ENCODE measurements at places on chromosomes 12 and 14. TPM values are rescaled to one million over a fixed set of nuclear protein-coding genes. Genes with fewer than 3 reads are reported as not detected.
A peak's percentile ranks its signal among the peaks of the same experiment; 100 is the strongest.

Gene PAH
- total RNA-seq, result not detected

Gene CCNK
- total RNA-seq, result 31.3 TPM

Gene PTPRO
- 0.10 TPM for total RNA-seq

Gene TSHR
- 551 TPM for total RNA-seq

Gene NUMB
- total RNA-seq, result 101 TPM

DNA sequence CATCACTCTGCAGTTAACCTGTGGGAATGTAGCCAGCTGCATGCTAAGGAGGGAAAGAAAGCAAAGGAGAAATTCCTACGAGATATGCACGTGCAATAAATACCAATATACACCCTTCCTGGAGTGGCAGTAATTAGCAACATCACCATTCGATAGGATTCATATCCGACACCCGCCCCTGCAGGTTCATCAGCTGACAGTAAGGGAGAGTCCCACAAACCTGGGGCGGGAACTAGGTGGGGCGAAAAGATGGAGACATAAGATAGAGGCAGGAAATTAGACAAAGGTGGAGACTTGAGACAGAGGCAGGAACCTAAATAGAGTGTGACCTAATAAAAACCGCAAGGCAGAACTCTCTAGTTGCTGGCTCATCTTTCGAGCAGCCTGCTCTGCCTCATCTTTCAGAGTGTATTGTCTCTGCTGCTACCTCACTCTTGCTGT is 51.6 kb downstream of the PLEKHG3 start:
- H3K27ac ChIP-seq, result no peak overlapping the region
- no peaks in the 10 kb centered on the region for H3K36me3 ChIP-seq
- no peaks in the 10 kb centered on the region for H3K27me3 ChIP-seq
- DNase-seq, result no peak
- no peak overlapping the region for H3K4me3 ChIP-seq

DNA sequence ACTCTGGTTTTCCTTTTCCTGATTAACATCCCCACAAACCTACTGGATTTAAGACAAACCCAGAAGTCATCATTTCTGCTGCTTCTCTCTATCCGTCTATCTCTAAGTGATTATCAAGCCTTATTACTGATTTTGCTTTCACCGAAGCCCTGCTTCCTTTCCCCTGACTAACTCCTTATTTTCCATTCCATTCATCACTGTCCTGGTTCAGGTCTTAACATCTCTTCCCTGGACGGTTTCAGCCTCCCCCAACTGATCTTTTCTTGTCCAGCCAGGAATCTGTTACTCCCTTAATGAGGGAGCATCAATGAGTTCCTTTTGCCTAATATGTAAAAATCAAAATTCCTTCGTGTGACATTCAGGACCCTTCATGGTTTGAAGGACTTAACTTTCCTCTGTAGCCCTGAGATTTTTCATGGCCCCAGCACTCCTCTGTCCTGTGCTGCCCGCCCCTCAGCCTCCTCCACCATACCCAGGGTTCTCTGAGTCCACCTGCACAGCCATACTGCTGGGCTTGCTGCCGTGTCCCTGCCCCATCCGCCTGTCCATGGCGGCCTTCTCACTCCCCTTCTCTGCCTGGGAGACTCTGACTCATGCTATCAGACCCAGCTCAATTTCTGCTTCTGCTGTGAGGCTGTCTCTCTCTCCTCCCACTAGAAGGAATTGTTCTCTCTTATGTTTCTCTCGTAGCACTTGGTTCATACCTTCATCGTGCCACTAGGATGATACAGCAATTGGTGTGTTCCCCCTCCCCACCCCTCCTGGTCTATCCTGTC is 167.8 kb upstream of the HIF1A start:
- H3K4me3 ChIP-seq, result no peak overlapping the region
- DNase-seq, result peak; percentile 29
- H3K36me3 ChIP-seq, result no peaks in the 10 kb centered on the region
- peak overlapping the region; percentile 86 for H3K27ac ChIP-seq
- peaks cover 76% of the 10 kb centered on the region for H3K4me1 ChIP-seq

- H3K27ac ChIP-seq, result no peak overlapping the region
- H3K27me3 ChIP-seq, result no peaks in the 10 kb centered on the region
- no peaks in the 10 kb centered on the region for H3K36me3 ChIP-seq
- DNase-seq, result no peak
Measured at GRCh38 chr14:72847721-72848120, 46.2 kb downstream of the DPF3 start.

GRCh38 chr12:56988207-56988739 is 18.1 kb downstream of the ZBTB39 start:
- no peak for DNase-seq
- no peaks in the 10 kb centered on the region for H3K36me3 ChIP-seq
- H3K27ac ChIP-seq, result no peak overlapping the region
- no peaks in the 10 kb centered on the region for H3K27me3 ChIP-seq
- H3K4me3 ChIP-seq, result no peak overlapping the region

GRCh38 chr14:71403656-71404055 is 496.4 kb downstream of the PCNX1 start:
- no peak for DNase-seq
- no peak overlapping the region for H3K27ac ChIP-seq
- no peaks in the 10 kb centered on the region for H3K4me1 ChIP-seq
- H3K27me3 ChIP-seq, result no peaks in the 10 kb centered on the region
- no peak overlapping the region for H3K4me3 ChIP-seq

DNA sequence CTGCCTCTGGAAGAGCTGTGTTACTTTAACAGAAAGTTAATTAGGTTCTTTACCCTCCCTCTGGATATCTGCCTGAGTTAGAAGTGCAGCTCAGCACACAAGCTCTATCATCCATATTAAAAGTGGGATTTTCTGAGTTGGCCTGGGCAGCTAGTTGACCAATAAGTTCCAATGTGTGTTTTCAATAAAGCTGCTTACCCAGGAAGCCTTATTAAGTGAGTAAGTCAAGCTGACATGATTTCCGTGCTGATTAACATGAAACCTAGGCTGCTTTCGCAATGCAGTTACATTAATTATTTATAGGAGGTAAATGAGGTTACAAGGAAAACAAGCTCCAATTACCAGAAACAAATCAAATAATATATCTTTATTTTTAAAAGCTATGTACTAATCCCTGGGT is 4.8 kb downstream of the NEUROD4 start:
- H3K27me3 ChIP-seq, result no peaks in the 10 kb centered on the region
- H3K36me3 ChIP-seq, result no peaks in the 10 kb centered on the region
- no peak overlapping the region for H3K4me3 ChIP-seq
- no peak for DNase-seq
- no peak overlapping the region for H3K27ac ChIP-seq

GRCh38 chr12:48486679-48487078 is 4.4 kb downstream of the C12orf54 start:
- no peaks in the 10 kb centered on the region for H3K4me1 ChIP-seq
- no peak for DNase-seq
- H3K4me3 ChIP-seq, result no peak overlapping the region
- H3K36me3 ChIP-seq, result no peaks in the 10 kb centered on the region
- H3K27me3 ChIP-seq, result no peaks in the 10 kb centered on the region
- H3K27ac ChIP-seq, result no peak overlapping the region

DNA sequence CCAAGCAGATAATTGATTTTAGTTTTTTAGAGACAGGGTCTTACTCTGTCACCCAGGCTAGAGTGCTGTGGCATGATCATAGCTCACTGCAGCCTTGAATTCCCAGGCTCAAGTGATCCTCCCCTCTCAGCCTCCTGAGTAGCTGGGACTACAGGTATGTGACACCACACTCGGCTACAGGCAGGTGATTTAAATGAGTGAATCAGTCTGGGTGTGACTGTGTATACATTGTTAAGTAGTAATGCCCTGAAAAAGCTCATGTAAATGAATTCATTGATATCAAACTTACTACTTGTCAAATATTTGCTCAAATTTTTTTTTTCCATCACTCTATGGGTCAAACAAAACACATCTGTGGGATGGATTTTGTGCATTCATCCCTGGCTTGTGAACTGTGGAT is 6.3 kb upstream of the USP44 start:
- no peak for DNase-seq
- H3K27ac ChIP-seq, result no peak overlapping the region
- H3K27me3 ChIP-seq, result no peaks in the 10 kb centered on the region
- H3K4me1 ChIP-seq, result no peaks in the 10 kb centered on the region

- peak within 1 kb of the TSS; percentile 58 for H3K4me3 ChIP-seq
- H3K27me3 ChIP-seq, result no peaks in the 10 kb centered on the region
- peak within 1 kb of the TSS; percentile 37 for H3K27ac ChIP-seq
- H3K36me3 ChIP-seq, result peaks cover 18% of the 10 kb centered on the region
- peaks cover 22% of the 10 kb centered on the region for H3K4me1 ChIP-seq
Measured at GRCh38 chr14:24146453-24146977, at the start of gene PSME2. Gene PSME2 (minus strand): TSS chr14:24146610. CDS start chr14:24146581, 29 bp downstream.

DNA sequence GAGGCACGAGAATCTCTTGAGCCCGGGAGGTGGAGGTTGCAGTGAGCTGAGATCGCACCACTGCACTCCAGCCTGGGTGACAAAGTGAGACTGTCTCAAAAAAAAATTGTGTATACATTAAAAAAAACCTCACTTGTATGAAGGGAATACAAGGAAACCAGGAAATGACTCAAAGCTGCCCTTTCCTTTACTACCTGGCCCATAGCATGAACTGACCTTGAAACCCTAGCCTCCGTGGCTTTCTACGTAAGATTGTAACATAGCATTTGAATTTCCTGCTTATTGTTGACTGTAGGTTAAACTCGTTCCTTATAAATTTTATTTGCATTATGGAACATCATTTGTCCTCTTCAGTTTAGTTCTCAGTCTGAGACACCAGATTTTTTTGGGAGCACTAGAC is 9.1 kb upstream of the DDX47 start:
- no peaks in the 10 kb centered on the region for H3K36me3 ChIP-seq
- DNase-seq, result no peak
- H3K27ac ChIP-seq, result peak overlapping the region; percentile 4
- peaks cover 39% of the 10 kb centered on the region for H3K4me1 ChIP-seq
- no peaks in the 10 kb centered on the region for H3K27me3 ChIP-seq

DNA sequence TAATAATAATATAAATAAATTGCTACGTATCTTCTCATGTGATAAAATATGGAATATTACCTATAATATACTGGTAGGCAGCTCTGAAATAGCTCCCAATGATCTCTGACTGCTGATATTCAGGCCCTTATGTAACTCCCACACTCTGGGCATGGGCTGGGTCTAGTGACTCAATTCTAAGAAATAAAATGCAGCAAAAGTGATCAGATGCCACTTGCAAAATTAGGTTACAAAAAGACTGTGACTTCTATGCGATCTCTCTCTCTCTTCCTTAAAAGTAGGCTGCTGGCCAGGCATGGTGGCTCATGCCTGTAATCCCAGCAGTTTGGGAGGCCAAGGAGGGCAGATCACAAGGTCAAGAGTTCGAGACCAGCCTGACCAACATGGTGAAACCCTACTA is 10.3 kb upstream of the CACNB3 start:
- no peak overlapping the region for H3K4me3 ChIP-seq
- no peaks in the 10 kb centered on the region for H3K36me3 ChIP-seq

GRCh38 chr12:124169577-124170284 is 125.2 kb upstream of the RFLNA start:
- no peaks in the 10 kb centered on the region for H3K27me3 ChIP-seq
- H3K36me3 ChIP-seq, result no peaks in the 10 kb centered on the region
- no peaks in the 10 kb centered on the region for H3K4me1 ChIP-seq
- H3K27ac ChIP-seq, result no peak overlapping the region
- H3K4me3 ChIP-seq, result no peak overlapping the region
- no peak for DNase-seq

DNA sequence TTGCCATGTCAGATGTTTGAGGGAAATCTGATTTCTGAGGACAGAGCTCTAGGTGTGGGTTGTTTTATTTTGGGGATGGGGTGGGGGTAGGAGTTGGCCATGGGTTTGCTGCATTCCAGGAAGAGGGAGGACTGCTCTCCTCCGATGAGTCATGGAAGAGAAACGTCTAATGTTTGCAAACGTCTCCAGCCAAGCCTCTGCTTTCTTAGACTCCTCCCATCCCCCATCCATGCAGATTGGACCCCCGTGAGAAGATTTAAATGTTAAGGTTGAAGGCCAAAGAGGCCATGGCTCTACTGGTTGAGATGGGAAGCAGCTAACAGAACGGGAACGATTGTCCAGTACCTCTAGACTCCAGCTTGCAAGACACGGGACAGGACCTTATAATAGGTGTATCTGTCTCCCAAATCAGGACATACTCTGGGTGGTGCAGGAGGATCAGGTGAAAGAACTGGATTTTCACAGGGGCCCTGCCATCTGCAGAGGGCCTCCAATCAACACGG is 11.4 kb upstream of the ATP2A2 start:
- H3K36me3 ChIP-seq, result no peaks in the 10 kb centered on the region
- no peak for DNase-seq
- peaks cover 31% of the 10 kb centered on the region for H3K4me1 ChIP-seq
- no peak overlapping the region for H3K27ac ChIP-seq
- no peak overlapping the region for H3K4me3 ChIP-seq
- H3K27me3 ChIP-seq, result no peaks in the 10 kb centered on the region

- H3K36me3 ChIP-seq, result peaks cover 35% of the 10 kb centered on the region
- H3K27ac ChIP-seq, result no peak overlapping the region
- H3K4me1 ChIP-seq, result peaks cover 24% of the 10 kb centered on the region
- no peaks in the 10 kb centered on the region for H3K27me3 ChIP-seq
- H3K4me3 ChIP-seq, result no peak overlapping the region
Measured at GRCh38 chr12:120693848-120694247, 6.9 kb downstream of the MLEC start.

GRCh38 chr12:64739778-64740177 is 19.4 kb downstream of the GNS start:
- H3K27me3 ChIP-seq, result no peaks in the 10 kb centered on the region
- peaks cover 72% of the 10 kb centered on the region for H3K36me3 ChIP-seq
- no peak for DNase-seq
- no peak overlapping the region for H3K4me3 ChIP-seq

DNA sequence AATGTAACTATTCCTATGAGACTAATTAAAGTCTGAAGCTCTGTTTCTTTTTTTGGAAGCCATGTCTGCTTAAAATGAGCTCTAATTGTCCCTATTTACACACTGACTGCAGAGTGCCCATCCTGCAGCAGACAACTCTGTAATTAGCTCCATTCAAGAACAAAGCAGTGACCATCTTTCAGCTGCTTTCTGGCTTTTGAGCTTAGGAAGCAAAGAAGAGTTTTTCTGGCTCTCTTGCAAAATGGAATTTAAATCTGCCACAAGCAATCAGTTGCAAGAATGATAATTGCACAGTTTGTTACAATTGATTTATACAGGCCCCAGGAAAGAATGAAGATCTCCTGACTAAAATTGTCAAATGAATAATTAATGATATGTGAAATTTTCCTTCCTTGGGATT is 83.4 kb downstream of the GAS2L3 start:
- H3K4me1 ChIP-seq, result no peaks in the 10 kb centered on the region
- no peaks in the 10 kb centered on the region for H3K36me3 ChIP-seq
- H3K27me3 ChIP-seq, result no peaks in the 10 kb centered on the region

GRCh38 chr14:81162941-81163340 is 57.8 kb downstream of the GTF2A1 start:
- no peaks in the 10 kb centered on the region for H3K27me3 ChIP-seq
- no peak for DNase-seq

- peak overlapping the region; percentile 95 for H3K27ac ChIP-seq
- H3K36me3 ChIP-seq, result no peaks in the 10 kb centered on the region
- no peak for DNase-seq
- H3K27me3 ChIP-seq, result no peaks in the 10 kb centered on the region
Measured at GRCh38 chr12:122886851-122887818, 8.8 kb downstream of the VPS37B start.

Data from thyroid gland (tissue), 4 donors.